ENCODE measurements at places on chromosomes 11 and 22. TPM values are rescaled to one million over a fixed set of nuclear protein-coding genes. Genes with fewer than 3 reads are reported as not detected.
A peak's percentile ranks its signal among the peaks of the same experiment; 100 is the strongest.

Gene LGR4
- 26.5 TPM for total RNA-seq

Gene OR52A5
- total RNA-seq: not detected

DNA sequence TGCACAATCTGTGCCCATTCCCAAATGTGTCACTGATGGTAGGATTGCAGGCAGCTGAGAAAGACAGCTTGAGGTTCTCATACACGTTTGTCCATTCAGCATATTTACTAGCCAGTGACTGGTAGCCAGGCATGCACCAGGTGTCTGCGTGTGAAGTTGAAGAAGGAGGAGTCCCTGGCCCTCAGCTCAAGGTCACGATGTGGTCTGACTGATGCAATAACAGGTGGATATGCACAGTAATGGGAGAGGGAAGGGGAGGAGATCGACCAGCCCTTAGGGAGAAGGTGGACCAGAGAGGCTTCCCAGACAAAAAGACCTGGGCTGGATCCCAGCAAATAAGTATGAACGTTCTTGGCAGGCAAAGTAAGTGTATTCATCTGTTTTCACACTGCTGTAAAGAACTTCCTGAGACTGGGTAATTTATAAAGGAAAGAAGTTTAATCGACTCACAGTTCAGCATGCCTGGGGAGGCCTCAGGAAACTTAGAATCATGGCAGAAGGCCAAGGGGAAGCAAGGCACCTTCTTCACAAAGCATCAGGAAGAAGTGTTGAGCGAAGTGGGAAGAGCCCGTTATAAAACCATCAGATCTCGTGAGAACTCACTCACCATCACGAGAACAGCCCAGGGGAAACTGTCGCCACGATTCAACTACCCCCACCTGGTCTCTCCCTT, 96.0 kb downstream of the MN1 start:
- H3K27me3 ChIP-seq: no peaks in the 10 kb centered on the region
- no peak for DNase-seq
- no peaks in the 10 kb centered on the region for H3K36me3 ChIP-seq
- no peaks in the 10 kb centered on the region for H3K4me1 ChIP-seq

- no peak for DNase-seq
- H3K36me3 ChIP-seq: no peaks in the 10 kb centered on the region
- H3K4me1 ChIP-seq: no peaks in the 10 kb centered on the region
- H3K4me3 ChIP-seq: no peak overlapping the region
- H3K27me3 ChIP-seq: peaks cover 13% of the 10 kb centered on the region
- H3K27ac ChIP-seq: no peak overlapping the region
Observed at GRCh38 chr11:134468796-134469195, 56.8 kb upstream of the B3GAT1 start.

DNA sequence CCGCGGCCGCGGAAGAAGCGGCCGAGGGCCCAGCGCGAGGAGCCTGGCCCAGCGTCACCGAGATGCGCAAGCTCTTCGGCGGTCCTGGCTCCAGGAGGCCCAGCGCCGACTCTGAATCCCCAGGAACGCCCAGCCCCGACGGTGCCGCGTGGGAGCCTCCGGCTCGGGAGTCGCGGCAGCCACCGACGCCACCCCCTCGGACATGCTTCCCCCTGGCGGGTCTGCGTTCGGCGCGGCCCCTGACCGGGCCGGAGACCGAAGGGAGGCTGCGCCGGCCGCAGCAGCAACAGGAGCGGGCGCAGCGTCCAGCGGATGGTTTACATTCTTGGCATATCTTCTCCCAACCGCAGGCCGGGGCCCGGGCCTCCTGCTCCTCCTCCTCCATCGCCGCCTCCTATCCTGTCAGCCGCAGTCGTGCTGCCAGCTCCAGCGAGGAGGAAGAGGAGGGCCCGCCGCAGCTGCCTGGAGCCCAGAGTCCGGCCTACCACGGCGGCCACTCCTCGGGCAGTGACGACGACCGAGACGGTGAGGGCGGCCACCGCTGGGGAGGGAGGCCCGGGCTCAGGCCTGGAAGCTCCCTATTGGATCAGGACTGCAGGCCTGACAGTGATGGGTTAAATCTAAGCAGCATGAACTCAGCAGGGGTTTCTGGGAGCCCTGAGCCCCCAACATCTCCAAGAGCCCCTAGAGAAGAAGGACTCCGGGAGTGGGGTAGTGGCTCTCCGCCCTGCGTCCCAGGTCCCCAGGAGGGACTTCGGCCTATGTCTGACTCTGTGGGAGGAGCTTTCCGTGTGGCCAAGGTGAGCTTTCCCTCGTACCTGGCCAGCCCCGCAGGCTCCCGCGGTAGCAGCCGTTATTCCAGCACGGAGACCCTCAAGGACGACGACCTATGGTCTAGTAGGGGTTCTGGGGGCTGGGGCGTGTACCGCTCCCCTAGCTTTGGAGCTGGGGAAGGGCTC, 1.2 kb downstream of the ARHGEF17 start:
- peak overlapping the region; percentile 99 for H3K27ac ChIP-seq
- peak overlapping the region; percentile 84 for H3K4me3 ChIP-seq
- H3K27me3 ChIP-seq: no peaks in the 10 kb centered on the region
- H3K36me3 ChIP-seq: peaks cover 2% of the 10 kb centered on the region

- no peak overlapping the region for H3K4me3 ChIP-seq
- H3K36me3 ChIP-seq: no peaks in the 10 kb centered on the region
- no peaks in the 10 kb centered on the region for H3K27me3 ChIP-seq
- no peaks in the 10 kb centered on the region for H3K4me1 ChIP-seq
- no peak for DNase-seq
Observed at GRCh38 chr11:108866781-108867180, 201.9 kb downstream of the DDX10 start.

Gene CRYBB1
- 4.8 TPM for total RNA-seq

DNA sequence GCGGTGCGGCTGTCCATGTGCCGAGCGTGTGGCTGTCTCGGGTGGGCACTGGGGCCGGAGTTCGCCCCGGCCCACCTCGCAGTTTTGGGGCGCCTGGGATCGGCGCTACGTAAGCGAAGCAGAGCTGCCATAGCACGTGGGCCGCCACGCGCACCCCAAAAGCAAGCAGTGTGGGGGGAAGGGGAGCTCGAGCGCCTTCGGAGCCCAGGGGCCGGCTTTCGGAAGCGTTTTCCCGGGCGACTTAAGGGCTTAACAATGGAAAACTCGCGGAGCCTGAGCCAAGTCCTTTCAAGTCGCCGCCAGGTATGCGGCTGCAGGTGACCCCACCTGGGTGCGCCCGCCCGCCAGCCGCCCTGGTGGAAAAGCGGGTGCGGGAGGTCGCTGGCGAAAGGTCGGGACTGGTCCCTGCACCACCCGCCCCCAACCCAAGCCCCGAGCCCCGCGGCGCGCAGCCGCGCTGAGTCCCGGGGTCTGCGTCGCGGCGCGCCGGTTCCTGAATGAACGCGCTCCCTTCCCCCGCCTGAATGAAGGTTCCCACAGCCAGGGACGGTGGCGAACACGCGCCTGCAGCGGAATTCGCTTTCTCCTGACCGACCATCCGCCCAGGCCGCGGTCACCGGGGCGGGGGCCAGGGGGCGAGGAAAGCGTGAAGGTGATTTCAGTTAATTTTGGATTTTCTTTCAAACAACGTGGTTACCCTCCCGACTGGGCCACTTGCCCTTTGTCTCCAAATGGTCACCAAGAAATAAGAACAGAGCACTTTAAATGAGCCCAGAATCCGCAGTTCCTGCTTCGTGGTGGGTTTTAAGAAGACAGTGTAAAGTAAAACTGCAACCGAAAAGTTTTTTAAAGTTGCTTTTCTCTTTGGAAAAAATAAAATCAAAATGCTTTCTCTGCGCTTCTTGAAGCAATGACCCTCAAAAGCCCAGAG, 2.8 kb upstream of the CCND1 start:
- no peaks in the 10 kb centered on the region for H3K36me3 ChIP-seq
- DNase-seq: no peak

Gene LRRC56
- total RNA-seq: 0.60 TPM

DNA sequence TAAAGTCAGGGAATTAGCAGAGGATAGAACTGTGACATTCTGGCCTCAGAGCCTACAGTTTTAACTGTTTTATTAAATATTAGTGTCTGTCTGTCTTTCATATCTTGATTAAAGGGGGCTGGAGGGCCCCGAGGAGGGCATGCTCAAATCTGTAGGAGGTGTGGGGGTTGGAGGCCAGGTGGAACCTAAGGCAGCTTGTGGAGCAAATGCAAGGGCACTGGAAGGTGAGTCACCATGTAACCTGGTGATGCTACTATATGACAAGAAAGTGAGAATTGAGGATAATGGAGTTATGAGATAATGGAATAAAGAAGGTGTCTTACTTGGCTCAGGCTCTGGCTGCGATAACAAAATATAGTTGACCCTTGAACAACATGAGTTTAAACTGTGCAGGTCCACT, 27.3 kb upstream of the TMEM86A start:
- no peaks in the 10 kb centered on the region for H3K4me1 ChIP-seq
- H3K27ac ChIP-seq: no peak overlapping the region
- H3K27me3 ChIP-seq: no peaks in the 10 kb centered on the region
- H3K4me3 ChIP-seq: no peak overlapping the region

DNA sequence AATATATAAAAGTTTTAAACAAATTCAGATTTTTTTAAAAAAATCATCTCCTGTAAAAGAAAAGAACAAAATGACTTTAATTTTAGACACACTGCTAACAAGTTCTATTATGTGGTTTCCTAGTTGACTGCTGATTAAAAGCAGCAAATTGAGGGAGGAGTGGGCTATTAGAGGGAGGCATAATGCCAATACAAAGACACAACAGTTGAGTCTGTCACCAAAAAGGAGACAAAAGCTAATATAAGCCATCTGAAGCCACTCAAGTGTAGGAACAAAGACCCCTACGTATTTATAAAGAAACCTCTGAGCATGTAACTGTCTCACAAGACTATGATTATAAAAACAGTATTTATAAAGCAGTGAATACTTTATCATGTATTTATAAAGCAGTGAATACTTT, 28.6 kb downstream of the TMEM123 start:
- no peak overlapping the region for H3K27ac ChIP-seq
- no peaks in the 10 kb centered on the region for H3K36me3 ChIP-seq
- H3K4me1 ChIP-seq: peaks cover 60% of the 10 kb centered on the region
- no peak overlapping the region for H3K4me3 ChIP-seq
- no peaks in the 10 kb centered on the region for H3K27me3 ChIP-seq

GRCh38 chr22:42269432-42270175, 849 bp downstream of the TCF20 start:
- DNase-seq: no peak
- no peaks in the 10 kb centered on the region for H3K4me1 ChIP-seq
- no peaks in the 10 kb centered on the region for H3K36me3 ChIP-seq
- H3K4me3 ChIP-seq: peak overlapping the region; percentile 93
- H3K27ac ChIP-seq: peak overlapping the region; percentile 96

GRCh38 chr11:117438371-117439000, 110.8 kb downstream of the CEP164 start:
- no peak overlapping the region for H3K4me3 ChIP-seq
- no peaks in the 10 kb centered on the region for H3K4me1 ChIP-seq
- no peak overlapping the region for H3K27ac ChIP-seq
- DNase-seq: no peak
- no peaks in the 10 kb centered on the region for H3K36me3 ChIP-seq
- H3K27me3 ChIP-seq: peaks cover 12% of the 10 kb centered on the region

DNA sequence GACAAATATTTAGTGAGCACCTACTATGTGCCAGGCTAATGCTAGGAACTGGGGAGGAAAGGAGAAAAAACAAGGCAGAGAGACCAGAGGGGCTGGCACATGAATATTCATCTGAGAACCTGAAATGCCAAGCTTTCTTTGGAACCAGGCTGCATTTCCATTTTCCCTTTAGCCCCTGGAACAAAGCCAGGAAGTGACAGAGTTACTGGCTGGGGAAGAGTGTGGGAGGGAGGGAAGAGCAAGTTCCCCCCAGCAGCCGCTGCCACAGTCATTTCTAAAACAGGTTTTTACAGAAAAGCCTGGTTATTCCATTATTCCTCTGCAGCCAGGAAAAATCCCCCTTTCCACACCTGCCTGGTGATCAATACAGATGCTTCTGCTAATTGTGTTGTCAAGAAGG, 97.0 kb downstream of the SPON1 start:
- H3K4me1 ChIP-seq: no peaks in the 10 kb centered on the region
- H3K4me3 ChIP-seq: no peak overlapping the region

- H3K36me3 ChIP-seq: no peaks in the 10 kb centered on the region
- H3K4me3 ChIP-seq: no peak overlapping the region
- DNase-seq: no peak
- H3K27me3 ChIP-seq: no peaks in the 10 kb centered on the region
- H3K4me1 ChIP-seq: no peaks in the 10 kb centered on the region
Observed at GRCh38 chr11:104881117-104881794, 17.0 kb downstream of the CASP12 start.

Gene TMEM151A
- total RNA-seq: not detected

Gene APLNR
- 0.63 TPM for total RNA-seq

DNA sequence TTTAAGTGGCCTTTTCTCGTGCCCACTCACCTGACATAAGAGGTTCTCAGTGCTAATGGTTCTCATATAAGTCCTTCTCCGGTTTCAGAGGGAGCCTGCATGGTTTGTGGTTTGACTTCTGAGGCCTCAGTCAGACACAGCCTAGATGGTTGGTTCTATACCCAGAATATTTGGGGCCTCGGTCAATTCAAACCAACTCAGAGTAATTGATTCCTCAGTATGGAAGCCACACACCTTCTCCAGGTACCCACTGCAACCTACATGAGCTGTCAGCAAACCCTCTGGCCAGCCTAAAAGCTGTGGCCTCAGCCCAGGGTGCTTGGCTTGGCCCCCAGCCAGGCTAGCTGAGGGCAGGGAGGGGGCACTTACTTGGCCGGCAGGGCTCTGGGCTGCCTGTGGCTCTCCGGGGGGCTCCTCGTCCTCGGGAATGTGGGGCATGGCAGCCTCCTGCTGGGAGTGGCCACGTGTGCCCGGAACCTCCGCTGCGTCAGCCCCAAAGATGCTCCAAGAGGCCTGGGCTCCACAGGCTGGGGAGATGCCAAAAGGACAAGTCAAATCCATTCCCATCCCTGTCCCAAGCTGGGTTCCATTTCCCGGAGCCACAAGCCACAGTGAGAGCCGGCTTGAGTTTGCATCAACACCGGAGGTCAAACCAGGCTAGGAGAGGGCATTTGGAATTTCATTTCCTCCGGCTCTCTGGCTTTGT, 41.7 kb downstream of the IRAG1 start:
- no peaks in the 10 kb centered on the region for H3K36me3 ChIP-seq
- H3K27me3 ChIP-seq: no peaks in the 10 kb centered on the region
- no peak overlapping the region for H3K27ac ChIP-seq
- H3K4me3 ChIP-seq: no peak overlapping the region

DNA sequence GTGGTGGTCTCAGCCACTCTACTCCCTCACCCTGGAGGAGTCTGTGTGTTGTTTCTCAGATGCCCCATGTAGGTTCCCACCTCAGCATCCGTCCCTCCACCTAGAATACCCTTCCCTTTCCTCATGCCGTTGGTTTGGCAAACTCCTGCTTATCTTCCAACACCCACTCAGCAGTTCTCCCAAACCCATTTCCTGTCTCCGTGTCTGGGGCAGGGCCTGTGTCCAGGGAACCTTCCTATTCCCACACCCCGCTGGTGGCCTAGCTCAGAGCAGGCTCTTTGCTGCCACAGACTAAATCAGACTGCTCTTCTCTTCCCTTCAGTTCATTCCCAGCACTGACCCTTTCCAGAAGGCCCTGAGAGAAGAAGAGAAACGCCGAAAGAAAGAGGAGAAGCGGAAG, 7.5 kb upstream of the SREBF2 start:
- no peak overlapping the region for H3K4me3 ChIP-seq
- no peaks in the 10 kb centered on the region for H3K27me3 ChIP-seq
- H3K4me1 ChIP-seq: peaks cover 24% of the 10 kb centered on the region
- no peak for DNase-seq
- H3K36me3 ChIP-seq: no peaks in the 10 kb centered on the region
- H3K27ac ChIP-seq: peak overlapping the region; percentile 51

Gene OR5J2
- not detected for total RNA-seq
